Activated CD8-positive, alpha-beta memory T cell treated with anti-CD3 and anti-CD28 coated beads for 4 hours (primary cell): ENCODE measurements at places on chromosomes 11 and 22.

GRCh38 chr11:20403059-20403458 is 15.5 kb downstream of the PRMT3 start:
- no peak for DNase-seq

DNA sequence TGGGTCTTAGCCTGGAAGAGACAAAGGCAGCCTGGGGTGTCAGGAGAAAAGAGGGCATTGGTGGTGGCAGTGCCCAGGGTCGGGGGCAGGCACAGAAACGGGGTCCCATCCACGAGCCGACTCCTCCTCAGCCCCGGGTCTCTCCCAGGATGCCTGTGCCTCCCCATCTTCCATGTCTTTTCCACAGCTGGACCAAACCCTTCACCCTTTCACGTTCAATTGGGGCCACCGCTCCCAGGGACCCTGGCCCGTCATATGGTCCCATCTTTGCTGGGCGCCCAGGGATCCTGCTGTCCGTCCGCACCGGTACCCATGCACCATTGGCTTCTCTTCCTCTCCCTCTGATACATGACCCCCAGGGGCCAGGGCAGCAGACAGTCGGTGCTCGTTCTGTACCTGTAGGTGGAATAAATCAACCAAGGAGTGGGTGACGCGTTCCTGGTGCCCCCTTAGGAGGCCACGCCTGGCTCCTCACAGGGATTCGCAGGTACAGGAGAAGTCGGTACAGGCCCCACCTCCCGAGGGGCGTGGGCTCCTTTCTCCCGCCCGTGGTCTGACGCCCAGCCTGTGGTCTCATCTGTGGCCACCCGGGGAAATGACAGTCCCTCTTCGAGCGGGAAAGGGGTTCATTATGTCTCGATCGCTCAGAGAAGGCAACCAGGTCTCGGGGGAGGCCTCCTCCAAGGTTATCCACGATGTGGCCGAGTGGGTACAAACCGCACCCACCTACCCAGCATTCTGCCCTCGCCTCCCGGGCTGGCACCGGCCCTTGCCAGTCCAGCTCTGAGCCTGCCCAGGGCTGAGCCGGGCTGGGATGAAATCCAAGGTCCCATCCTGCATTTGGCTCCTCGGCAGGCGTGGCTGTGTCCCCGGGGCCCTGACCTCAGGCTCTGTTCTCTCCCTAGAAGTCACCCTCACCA is 1493.6 kb downstream of the BRD1 start:
- no peak for DNase-seq

DNA sequence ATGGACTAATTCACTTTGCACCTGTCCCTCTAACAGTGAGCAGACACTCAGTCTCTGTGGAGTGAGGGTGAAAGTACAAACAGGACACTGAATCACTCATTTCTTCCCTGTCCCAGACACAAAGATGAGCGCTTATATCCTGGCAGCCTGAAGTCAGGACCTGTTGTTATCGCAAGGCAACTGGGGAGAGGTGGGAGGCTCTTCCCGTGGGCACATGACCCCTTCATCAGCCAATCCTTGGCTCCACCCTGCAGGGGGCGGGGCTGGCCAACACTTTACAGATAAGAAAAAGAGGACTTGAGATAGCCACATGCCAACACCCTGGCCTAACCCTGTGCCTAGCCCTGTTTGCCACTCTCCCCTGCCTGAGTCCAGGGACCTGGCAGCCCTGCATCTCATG is 29.5 kb upstream of the TESMIN start:
- no peak for DNase-seq

- no peak for DNase-seq
Measured at GRCh38 chr11:72195518-72196270, 3.8 kb downstream of the FOLR1 start.

GRCh38 chr11:14110629-14111028 is 148.1 kb downstream of the SPON1 start:
- no peak for DNase-seq

DNA sequence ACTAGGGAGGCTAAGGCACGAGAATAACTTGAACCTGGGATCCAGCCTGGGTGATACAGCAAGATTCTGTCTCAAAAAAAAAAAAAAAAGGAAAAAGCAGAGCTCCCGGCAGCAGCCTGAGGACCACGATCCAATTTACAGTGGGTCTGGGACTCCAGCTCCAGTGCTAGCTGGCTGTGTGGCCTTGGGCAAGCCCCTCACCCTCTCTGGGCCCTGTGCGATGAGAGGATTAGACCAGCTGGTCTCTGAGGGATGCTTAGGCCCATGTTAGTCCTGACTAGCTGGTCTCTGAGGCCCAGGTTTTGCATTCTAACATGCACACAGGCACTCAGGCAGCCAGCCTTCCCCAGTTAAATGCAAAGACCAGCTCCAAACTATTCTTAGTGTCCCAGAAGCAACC is 13.7 kb downstream of the CARD10 start:
- no peak for DNase-seq

GRCh38 chr11:103648670-103649400 is 387.6 kb upstream of the DDI1 start:
- DNase-seq: no peak

- DNase-seq: no peak
Measured at GRCh38 chr11:102727890-102728289, 3.1 kb upstream of the MMP8 start.

GRCh38 chr11:96288915-96289314 is 54.1 kb downstream of the MAML2 start:
- no peak for DNase-seq

- DNase-seq: no peak
Measured at GRCh38 chr11:125214601-125215565, 50.3 kb downstream of the PKNOX2 start.

GRCh38 chr22:48574776-48575617 is 1252.7 kb downstream of the BRD1 start:
- DNase-seq: no peak

DNA sequence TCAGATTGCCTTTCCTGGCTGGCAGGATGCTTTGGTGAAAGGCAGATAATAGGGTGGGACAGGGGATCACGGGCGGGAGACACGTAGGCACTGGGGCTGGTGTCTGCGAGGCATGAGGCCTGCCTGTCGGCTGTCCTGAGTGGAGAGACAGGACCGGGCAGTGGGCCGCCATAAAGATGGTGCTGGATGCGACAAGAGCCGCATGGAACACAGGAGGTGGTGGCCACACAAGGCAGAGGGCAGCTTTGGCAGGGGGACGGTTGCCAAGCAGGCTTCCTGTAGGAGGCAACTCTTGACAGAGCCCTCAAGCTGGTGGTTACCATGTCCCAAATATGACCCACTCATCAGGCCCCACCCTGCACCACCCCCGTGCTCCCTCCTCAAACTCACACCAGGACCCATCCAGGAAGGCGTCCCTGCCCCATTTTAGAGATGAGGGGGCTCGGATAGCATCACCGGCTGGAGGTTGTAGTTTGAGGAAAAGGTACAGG is 4.9 kb upstream of the PPARA start:
- no peak for DNase-seq

- no peak for DNase-seq
Measured at GRCh38 chr11:67291481-67292381, 2.6 kb downstream of the ANKRD13D start.

DNA sequence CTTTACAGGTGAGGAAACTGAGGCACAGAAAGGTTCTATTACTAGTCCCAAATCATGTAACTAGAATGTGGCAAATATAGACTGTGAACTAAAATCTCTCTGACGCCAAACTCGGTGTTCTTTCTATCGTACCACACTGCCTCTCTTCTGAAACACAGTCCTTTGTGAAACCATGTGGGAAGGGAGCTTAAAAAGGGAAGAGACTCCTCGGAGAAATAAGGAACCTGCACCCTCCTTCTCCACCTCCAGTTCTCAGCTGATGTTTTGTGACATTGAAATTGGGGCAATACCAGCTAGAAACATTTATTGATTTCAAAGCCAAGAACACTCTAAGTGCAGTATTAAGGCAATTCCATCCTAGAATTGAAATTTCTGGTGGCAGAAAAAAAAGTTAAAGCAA is 76.4 kb upstream of the DRD2 start:
- no peak for DNase-seq

DNA sequence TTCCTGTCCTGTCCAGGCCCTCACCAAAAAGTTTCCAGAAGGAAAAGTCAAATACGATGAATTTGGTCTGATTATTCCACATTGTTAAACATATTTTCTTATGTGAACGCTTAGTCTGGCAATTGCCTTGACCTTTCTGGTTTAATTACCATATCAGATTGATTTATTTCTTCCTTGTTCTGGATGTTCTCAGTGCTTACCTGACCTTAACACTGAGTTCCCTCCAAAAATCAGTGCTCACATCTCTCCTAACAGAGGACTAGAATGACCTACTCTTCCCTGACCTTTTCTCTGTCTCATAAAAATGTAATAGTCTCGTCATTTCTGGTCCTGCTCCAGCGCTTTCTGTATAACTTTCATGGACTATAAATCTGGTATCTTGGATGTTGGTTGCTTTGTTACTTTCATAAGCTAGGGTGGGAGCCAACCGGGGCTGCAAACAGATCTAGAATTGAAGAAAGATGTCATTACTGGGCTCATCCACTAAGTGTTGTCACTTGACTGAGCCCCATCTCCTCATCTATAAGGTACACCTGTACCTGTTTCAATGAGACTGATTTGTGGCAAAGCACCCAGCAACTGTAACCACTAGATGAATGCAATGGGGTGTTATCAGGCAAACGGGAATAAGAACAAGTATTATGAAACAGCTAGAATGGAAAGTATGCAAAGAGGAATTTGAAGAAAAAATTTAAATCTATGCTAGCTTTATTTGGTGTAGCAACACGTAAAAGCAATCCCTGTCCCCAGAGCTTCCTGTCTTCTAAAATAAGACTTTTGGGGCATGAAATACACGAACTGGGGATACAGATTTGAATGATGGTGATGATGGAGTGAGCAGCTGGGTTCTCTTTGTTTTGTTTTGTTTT is 2.4 kb downstream of the FADS2 start:
- DNase-seq: no peak

DNA sequence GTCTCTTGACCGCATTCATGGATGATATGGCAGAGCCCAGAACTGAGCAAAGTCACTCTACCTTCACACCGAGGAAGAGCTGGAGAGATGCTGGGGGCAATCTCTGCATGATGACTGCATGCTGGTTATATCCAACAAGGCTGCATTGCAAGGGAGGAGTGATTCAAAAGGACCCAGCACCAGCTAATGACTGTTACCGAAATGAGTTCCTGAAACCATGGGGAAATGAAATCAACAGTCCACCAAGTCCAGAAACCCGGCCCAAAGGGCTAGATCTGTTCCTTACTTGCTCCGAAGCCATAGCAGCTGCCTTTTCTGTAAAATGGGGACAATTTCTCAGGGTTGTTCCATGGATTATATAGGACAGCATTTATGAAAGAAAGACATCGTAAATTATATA is 1.2 kb upstream of the SMIM35 start:
- DNase-seq: no peak

DNA sequence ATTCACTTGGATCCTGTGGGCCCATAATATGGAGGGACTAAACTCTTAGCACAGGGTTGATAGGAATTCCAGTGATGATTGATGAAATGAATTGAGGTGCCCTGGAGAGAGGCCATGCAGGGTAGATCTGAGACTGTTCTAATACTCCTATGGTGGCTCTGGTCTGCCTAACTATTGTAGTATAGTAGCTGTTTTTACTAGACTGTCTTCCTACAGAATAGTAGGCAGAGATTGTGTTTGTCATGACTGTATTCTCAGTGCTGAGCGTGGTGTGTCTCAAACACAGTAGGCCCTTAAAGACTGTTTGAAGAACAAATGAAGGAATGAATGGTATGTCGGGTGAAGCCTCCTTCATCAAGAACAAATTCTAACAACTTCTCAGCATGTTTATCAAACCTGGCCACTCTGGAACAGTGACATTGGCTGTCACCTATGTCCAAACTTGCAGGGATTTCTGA is 107.0 kb upstream of the SESN3 start:
- no peak for DNase-seq

- no peak for DNase-seq
Measured at GRCh38 chr11:95577716-95578460, 211.7 kb downstream of the FAM76B start.

GRCh38 chr11:6431861-6432260 is 8.9 kb downstream of the HPX start:
- DNase-seq: no peak

GRCh38 chr11:80593648-80594374 is 1153.0 kb upstream of the TENM4 start:
- DNase-seq: no peak

DNA sequence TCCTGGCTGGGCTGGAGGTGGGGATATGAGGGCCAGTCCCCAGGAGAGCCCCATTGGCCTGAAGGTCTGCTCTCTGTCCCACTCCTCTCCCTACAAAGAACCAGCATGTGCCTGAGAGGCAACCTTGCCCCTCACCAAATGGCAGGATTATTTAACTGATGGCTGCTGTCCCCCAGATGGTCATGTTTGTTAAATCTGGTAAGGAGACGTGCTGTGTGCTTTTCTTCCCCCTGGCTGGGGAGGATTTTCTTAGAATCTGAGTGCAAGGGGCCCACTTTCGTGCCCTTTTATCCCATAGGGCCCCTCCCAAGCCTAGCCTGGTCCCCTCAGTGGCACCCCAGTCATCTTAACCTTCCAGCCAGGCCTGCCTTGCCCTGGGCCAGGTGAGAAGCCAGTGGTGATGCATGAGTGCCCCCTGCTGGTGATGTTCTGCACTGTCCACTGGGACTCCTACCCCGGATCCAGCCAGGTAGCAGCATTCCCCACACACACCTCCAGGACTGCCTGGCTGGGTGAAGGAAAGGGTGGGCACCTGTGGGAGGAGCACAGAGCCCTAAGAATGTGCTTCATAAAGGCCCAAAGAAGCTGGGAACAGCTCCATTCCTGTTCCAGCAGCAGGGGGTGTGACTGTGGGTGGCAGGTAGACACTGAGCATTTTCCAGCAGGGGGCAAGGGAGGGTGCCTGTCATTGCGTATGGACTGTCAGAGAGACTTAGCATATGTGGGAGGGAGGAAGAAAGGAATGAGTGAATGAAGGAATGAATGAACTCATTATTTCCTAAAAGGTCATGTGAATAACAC is 28.9 kb downstream of the MFNG start:
- peak; percentile 63 for DNase-seq

DNA sequence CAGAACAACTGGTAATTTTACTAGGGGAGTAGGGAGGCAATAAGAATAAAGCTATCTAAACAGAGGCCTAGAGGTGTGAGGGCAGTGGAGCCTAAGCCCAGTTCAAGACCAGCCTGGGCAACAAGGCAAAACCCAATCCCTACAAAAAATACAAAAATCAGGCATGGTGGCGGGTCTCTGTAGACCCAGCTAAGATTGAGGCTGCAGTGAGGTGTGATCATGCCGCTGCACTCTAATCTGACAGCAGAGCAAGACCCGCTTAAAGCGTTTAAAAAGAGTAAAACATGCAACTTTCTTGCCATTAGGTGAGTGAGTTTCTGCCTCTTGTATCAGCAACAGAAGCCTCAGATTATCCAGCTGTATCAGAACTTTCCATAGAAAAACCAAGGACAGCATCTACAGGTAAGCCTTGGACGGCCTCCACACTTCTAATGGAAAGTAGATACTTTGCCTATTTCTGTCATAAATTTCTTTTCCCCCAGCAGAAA is 12.1 kb downstream of the TAF1D start:
- no peak for DNase-seq
